ENCODE measurements at places on chromosomes 11 and 22. TPM values are rescaled to one million over a fixed set of nuclear protein-coding genes. Genes with fewer than 3 reads are reported as not detected.
A peak's percentile ranks its signal among the peaks of the same experiment; 100 is the strongest.

DNA sequence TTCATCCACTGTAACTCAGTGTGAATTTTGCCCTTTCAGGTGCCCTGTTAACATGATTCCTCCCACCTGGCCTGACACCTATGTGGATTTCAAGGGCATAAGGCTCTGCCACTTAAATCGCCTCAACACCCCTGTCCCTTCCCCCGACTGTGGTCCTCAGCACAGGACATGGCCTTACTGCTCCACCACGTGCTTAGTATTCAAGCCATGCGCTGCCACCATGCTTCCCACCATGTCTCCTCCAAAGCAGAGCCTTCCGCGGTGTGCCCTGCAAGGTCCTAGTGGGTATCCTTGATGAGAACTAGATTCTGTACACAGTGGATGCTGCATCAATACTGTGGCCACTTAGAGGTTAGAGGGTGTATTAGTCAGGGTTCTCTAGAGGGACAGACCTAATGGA lies 51.9 kb downstream of the BUD13 start:
- H3K4me3 ChIP-seq: no peak overlapping the region
- no peaks in the 10 kb centered on the region for H3K4me1 ChIP-seq
- H3K27me3 ChIP-seq: peaks cover 2% of the 10 kb centered on the region

ANO9 gene
- 94.2 TPM for total RNA-seq

- H3K27me3 ChIP-seq: no peaks in the 10 kb centered on the region
- no peak for DNase-seq
- no peak overlapping the region for H3K4me3 ChIP-seq
- H3K27ac ChIP-seq: no peak overlapping the region
- H3K4me1 ChIP-seq: peaks cover 59% of the 10 kb centered on the region
Measured at GRCh38 chr22:26477341-26477731, 6.2 kb downstream of the HPS4 start.

DNA sequence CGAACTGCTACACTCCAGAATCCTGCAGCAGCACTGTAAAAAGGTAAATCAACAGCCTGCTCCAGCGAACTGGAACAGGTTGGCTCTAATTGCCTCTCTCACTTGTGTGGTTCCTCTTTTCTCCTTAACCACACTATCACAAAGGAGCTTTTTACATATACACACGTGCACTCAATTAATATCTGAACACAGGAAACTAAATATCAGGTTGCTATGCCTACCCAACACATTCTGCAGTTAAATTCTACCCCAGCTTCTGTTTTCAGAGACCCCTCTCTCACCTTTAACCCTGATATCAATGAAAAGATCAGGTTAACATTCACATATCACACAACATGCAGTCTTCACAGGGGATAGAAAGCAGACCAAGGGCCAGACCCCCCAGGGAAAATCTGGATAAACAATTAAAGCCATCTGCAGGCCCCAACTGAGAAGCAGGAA lies 11.0 kb downstream of the RBFOX2 start:
- peaks cover 12% of the 10 kb centered on the region for H3K4me1 ChIP-seq
- peaks cover 2% of the 10 kb centered on the region for H3K27me3 ChIP-seq
- no peak for DNase-seq
- no peaks in the 10 kb centered on the region for H3K36me3 ChIP-seq
- H3K27ac ChIP-seq: no peak overlapping the region

DNA sequence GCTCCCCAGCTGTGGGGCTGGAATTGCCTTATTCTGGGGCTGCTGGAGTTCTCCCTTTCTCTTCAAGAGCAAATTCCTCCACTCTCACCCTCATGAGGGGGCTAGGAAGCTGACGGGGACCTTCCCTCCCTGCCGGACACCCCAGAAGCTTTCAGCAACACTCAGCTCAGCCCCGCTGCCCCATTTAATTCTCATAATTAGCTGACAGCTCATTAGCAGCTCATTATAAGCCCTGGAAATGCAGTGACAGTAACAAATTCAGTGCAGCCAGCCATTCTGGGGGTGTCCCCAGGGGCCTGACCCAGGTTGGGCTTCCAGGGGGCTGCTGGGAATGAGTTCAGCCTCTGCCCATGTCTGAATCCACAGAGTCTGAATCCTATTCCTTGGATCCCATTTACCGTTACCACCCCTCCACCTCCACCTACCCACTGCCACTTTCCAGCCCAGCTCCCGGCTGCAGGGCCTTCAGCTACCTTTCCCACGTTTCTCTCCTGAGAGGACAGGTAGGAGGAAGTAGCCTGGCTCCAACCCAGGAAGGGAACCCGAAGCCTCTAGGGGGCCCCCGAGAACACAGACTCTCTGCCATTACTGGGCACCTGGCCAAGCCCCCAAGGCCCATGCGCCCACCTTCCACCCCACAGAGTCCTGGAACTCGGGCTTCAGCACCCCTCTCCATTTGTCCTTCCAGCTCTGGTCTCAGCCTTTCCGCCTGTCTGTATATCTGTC lies 101.7 kb upstream of the LMO1 start:
- H3K36me3 ChIP-seq: no peaks in the 10 kb centered on the region
- peaks cover 2% of the 10 kb centered on the region for H3K27me3 ChIP-seq
- DNase-seq: no peak
- no peak overlapping the region for H3K27ac ChIP-seq

DEUP1 gene
- not detected for total RNA-seq

OR51I1 gene
- not detected for total RNA-seq

- no peak for DNase-seq
- H3K36me3 ChIP-seq: peaks cover 72% of the 10 kb centered on the region
- no peak overlapping the region for H3K4me3 ChIP-seq
- H3K4me1 ChIP-seq: peaks cover 19% of the 10 kb centered on the region
- H3K27me3 ChIP-seq: no peaks in the 10 kb centered on the region
- no peak overlapping the region for H3K27ac ChIP-seq
Measured at GRCh38 chr11:43447151-43447550, 88.4 kb downstream of the TTC17 start.

- no peaks in the 10 kb centered on the region for H3K4me1 ChIP-seq
- H3K27me3 ChIP-seq: no peaks in the 10 kb centered on the region
- no peak overlapping the region for H3K27ac ChIP-seq
- no peak overlapping the region for H3K4me3 ChIP-seq
- no peak for DNase-seq
- H3K36me3 ChIP-seq: peaks cover 43% of the 10 kb centered on the region
Measured at GRCh38 chr22:37870273-37870672, 21.1 kb downstream of the EIF3L start.

DNA sequence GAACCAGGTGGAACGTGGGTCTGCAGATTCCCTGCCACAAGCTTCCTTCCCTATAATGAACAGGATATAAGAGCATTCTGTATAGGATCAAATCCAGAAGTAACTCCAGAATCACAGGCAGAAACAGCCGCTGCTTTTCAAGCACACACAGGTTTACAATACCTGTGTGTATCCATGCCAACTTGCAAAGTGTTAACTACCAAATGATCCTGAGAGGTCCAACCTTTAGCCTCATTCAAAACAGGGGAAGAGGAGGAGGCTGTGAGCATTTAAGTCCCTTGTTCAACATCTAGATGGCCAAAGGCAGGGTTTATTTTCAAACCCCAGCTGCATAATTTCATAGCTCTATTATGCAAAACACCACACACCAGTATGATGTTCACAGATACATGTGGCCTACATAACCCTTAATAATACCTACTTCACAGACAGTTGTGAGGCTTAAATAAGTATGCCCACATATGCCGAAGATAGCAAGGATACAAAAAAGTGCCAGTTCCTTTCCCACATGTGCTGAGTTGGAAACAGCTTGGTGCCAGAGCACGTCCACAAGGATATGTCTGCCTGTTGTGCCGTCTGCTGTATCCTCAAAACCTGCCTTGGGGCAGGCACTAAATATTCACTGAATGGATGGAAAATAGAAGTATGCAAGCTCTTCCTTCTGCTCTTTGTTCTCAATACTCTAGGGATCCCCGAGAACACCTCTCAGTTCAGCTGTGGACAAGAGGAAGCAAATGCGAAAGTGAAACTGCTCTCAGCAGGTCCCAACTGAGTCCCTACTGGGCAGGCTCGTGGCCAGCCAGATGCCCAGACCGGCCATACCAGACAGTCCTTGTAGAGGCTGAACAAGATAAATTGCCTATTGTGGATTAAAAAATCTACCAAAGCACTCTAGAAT lies 66.8 kb downstream of the LARGE1 start:
- peak overlapping the region; percentile 53 for H3K4me3 ChIP-seq
- peak overlapping the region; percentile 73 for H3K27ac ChIP-seq
- peak; percentile 10 for DNase-seq
- H3K36me3 ChIP-seq: no peaks in the 10 kb centered on the region
- H3K4me1 ChIP-seq: peaks cover 5% of the 10 kb centered on the region

MYEOV gene
- total RNA-seq: not detected

- H3K4me3 ChIP-seq: no peak overlapping the region
- peaks cover 3% of the 10 kb centered on the region for H3K27me3 ChIP-seq
- no peak for DNase-seq
Measured at GRCh38 chr11:83572581-83573496, 286.7 kb upstream of the CCDC90B start.

DNA sequence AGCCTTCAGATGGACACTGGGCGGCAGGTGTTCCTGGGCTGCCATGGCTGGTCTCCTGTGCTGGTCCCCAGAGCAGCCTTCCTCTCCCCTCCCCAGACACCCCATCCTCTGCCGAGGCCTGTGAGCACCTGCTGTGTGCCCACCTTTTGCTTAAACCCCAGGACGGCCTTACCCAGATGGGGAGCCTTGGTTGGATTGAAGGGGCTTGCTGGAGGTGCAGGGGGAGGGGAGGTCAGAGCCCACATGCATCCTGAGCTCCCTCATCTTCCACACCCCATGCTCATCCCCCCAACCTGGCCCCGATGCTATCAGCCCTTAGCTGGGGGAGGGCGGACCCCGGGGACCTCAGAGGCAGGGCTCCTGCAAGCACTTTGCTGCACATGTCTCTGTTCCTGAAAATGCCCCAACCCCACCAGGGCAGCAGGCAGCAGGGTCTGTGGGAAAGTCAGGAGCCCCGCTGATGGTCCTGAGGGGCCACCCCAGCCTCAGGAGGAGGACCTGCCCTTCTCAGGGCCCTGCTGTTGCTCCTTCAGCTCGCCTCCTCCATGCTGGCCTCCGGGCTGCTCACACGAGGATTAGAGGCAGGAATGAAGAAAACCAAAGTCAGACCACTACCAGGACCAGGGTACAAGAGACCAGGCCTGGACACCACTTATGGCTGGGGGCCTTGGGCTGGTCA lies 41.6 kb upstream of the CCDC188 start:
- H3K4me3 ChIP-seq: no peak overlapping the region
- H3K36me3 ChIP-seq: no peaks in the 10 kb centered on the region
- no peak for DNase-seq
- H3K4me1 ChIP-seq: no peaks in the 10 kb centered on the region
- no peak overlapping the region for H3K27ac ChIP-seq

GRCh38 chr11:17350455-17351171 lies 987 bp upstream of the NCR3LG1 start:
- DNase-seq: no peak
- H3K4me3 ChIP-seq: peak overlapping the region; percentile 69
- H3K4me1 ChIP-seq: peaks cover 31% of the 10 kb centered on the region
- peaks cover 31% of the 10 kb centered on the region for H3K27me3 ChIP-seq
- H3K36me3 ChIP-seq: peaks cover 7% of the 10 kb centered on the region

OR8B2 gene
- total RNA-seq: not detected

SCGB1D2 gene
- not detected for total RNA-seq

CREB3L1 gene
- total RNA-seq: not detected

GRCh38 chr11:125221461-125221860 lies 56.9 kb downstream of the PKNOX2 start:
- no peak overlapping the region for H3K4me3 ChIP-seq
- H3K36me3 ChIP-seq: no peaks in the 10 kb centered on the region
- DNase-seq: no peak
- no peak overlapping the region for H3K27ac ChIP-seq
- H3K4me1 ChIP-seq: no peaks in the 10 kb centered on the region

- no peaks in the 10 kb centered on the region for H3K4me1 ChIP-seq
- H3K27ac ChIP-seq: no peak overlapping the region
- H3K27me3 ChIP-seq: peaks cover under 1% of the 10 kb centered on the region
- H3K36me3 ChIP-seq: no peaks in the 10 kb centered on the region
Measured at GRCh38 chr11:1219834-1220815, 2.7 kb upstream of the MUC5B start.

SCGB2A2 gene
- total RNA-seq: not detected

- H3K36me3 ChIP-seq: peaks cover 9% of the 10 kb centered on the region
- H3K4me1 ChIP-seq: peaks cover 3% of the 10 kb centered on the region
- H3K4me3 ChIP-seq: no peak overlapping the region
- H3K27me3 ChIP-seq: no peaks in the 10 kb centered on the region
- no peak for DNase-seq
- no peak overlapping the region for H3K27ac ChIP-seq
Measured at GRCh38 chr22:17672417-17672991, 33.9 kb downstream of the BCL2L13 start.

DNA sequence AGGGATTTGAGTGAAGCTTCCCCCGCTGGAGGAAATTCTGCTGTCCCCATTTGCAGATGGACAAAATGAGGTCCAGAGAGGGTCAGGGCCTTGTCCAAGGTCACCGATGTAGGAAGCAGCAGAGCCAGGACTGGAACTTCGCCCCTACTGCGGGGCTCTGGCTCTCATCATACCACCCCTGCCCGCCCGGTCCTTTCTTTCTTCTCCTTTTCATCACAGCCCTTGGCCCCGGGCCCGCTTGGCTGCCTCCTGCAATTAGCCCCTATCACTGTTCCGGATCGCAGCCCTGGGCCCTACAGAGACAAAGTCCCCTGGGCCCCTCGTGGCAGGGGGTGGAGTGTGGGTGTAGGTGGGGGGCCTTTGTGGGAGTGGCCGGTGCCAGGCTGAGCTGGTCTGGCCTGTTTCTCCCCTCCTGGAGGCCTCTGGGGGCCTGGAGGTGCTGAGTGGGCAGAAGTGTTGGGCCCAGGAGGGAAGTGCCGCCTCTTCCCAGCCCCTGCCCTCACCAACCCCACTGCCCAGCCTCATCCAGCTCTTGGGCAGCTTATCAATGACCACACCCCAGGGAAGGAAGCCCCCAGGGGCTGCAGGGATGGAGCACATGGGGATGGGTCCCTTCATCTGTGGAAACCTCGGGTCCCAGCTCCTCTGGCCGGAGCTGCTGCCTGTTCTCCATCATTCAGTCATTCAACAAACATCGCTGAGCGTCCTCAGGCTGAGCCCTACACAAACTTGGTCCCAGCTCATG lies 3.4 kb downstream of the EMID1 start:
- H3K4me3 ChIP-seq: no peak overlapping the region
- peaks cover 32% of the 10 kb centered on the region for H3K27me3 ChIP-seq
- H3K27ac ChIP-seq: no peak overlapping the region
- no peaks in the 10 kb centered on the region for H3K36me3 ChIP-seq

OR51E2 gene
- not detected for total RNA-seq

GRCh38 chr22:49574881-49575702 lies 252.6 kb downstream of the BRD1 start:
- H3K4me3 ChIP-seq: no peak overlapping the region
- H3K36me3 ChIP-seq: no peaks in the 10 kb centered on the region

Measured in activated CD4-positive, alpha-beta T cell treated with anti-CD3 and anti-CD28 coated beads, Interleukin-2, amount 10 ng/mL, durations not matched to agents 7 days and 5 days (primary cell).